ENCODE measurements at places on chromosomes 7 and 10.

DNA sequence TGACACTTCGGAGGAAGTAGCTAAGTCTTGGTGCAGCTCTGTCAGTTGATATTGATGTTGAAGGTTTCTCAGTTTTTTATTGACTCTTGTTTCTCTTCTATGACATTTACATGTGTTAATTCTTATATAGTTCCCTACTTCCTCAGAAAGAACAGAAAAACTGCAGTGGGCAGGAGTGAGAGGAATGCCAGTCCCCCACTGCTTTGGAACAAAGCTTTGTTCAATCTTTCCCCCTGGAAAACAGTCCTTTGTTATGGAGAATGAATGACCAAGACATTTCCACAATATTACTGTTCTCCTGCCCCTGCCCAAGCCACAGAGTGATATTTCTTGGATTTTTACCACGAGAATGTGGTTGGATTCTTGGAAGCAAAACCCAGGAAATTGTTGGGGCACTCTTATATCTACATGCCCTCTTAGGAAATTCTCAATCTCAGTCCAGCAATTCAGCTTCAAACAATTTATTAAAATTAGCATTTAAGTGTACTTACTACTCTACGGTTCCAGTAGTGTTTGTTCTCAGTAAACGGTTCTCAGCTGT, 258.0 kb upstream of the KCND2 start:
- DNase-seq, result no peak

DNA sequence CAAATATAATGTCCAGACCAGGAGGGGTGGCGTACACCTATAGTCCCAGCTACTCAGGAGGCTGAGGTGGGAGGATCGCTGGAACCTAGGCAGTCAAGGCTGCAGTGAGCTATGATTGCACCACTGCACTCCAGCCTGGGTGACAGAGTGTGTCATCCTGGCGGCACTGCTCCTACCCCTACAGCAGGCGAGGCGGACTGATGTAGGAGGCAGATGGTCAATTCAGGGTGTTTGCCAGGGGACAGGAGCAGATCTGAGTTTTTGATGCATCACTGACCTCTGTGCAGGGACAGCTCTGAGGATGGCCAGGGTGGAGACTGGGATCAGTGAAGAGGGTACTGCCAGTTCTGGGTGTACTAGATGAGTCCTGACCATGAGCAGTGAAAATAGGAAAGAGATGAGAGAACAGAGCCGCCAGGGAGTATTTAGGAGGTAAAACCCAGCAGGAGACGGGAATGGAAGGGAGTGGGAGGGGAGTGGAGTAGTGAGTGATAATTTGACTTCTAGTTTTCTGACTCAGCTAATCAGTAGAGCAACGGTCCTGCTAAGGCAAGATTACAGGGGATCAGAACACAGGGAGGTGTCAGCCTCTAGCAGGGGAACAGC, 75.3 kb downstream of the HIP1 start:
- no peak for DNase-seq

DNA sequence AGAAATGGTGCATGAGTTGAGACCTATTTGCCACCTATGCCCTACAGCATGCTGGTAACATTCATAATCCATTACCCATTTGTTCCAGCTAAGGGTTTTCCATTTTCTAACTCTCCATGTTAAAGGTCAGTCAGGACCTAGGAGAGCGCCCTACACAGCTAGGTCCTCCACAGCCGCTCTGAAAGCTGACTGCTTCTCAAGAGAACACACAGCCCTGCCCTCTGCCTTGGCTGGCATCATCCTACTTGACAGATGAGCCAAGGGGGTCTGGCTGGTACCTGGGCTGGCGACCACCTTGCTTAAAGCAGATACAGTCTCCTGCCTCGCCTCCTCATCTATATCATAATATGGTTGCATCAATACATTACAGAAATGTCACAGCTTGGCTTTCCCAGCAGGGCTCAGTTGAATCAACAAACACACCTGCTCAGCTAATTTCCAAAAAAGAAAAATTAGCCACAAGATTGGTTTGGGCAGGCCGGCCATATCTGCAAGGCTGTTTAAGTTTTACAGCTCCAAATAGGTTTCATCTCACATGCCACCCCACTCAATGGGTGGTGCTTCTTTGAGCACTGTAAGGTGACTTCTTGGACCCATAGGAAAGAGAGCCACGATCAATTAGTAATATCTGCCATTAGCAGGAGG, 17.3 kb downstream of the TLL2 start:
- no peak for DNase-seq

- no peak for DNase-seq
These were observed 276.1 kb downstream of the ELFN1 start for GRCh38 chr7:1946025-1946772.

DNA sequence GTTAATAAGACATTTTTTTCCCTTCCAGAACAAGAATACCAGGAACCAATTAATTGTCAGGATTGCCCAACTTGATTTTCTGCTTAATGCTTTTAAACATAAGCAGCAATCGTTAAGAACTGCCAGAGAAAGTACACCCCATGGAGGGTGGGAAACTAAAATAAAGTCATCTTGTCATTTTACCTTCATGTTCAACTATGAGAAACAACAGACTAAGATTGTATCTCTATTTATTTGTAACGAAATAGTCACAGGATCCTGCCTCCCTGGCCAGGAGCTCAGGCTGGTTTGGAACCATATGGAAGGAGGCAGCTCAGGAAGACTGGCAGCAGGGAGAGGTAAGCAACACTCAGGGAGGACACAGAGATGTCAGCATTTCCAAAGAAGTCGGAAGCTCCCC, 129.6 kb downstream of the TNS3 start:
- DNase-seq, result no peak

- DNase-seq, result no peak
These were observed 10.7 kb downstream of the DGKI start for GRCh38 chr7:137836113-137836509.
